ENCODE measurements at places on chromosomes 11 and 22.

GRCh38 chr11:1040428-1041148 lies 4.1 kb upstream of the MUC6 start:
- no peak for DNase-seq

DNA sequence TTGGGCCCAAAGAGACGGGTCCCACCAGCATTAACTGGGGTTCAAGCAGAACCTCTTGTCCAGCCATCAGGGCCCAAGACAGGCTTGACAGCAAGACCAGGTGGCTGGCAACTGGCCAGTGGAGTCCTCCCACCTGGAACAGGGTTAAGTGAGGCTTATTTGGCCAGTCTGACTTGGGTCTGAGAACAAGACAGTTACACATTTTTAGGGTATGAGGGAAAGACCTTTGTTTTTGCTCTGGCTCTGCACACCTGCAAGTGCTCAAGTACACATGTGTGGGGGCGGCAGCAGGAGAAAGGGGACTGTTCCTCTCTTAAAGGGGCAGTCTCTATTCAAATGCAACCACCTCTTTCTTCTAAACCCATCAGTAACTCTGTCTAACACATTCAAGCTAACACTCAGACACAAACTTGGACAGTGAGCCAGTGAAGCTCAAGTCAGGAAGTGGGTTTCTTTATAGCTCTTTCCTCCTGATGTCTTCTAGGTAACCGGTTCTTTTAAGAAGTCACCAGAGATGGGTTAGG lies 116.2 kb downstream of the ETS1 start:
- DNase-seq, result no peak

DNA sequence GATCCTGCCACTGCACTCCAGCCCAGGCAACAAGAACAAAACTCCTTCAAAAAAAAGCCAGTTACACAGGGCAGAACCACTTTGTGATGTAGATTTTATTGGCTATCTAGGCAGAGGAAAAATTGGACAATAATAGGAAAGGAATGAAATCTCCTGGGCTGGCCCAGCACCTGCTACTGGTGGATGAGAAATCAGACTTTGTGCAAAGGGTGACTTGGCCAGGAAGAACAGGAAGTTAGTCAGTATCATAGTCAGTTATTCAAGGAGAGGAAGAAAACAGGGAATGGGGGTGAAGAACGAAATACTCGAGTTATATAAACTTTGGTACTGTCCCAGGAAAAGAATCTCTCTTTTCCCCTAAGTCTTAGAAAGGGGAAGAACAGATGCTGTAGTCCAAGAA lies 11.0 kb upstream of the SPTBN2 start:
- DNase-seq, result no peak

DNA sequence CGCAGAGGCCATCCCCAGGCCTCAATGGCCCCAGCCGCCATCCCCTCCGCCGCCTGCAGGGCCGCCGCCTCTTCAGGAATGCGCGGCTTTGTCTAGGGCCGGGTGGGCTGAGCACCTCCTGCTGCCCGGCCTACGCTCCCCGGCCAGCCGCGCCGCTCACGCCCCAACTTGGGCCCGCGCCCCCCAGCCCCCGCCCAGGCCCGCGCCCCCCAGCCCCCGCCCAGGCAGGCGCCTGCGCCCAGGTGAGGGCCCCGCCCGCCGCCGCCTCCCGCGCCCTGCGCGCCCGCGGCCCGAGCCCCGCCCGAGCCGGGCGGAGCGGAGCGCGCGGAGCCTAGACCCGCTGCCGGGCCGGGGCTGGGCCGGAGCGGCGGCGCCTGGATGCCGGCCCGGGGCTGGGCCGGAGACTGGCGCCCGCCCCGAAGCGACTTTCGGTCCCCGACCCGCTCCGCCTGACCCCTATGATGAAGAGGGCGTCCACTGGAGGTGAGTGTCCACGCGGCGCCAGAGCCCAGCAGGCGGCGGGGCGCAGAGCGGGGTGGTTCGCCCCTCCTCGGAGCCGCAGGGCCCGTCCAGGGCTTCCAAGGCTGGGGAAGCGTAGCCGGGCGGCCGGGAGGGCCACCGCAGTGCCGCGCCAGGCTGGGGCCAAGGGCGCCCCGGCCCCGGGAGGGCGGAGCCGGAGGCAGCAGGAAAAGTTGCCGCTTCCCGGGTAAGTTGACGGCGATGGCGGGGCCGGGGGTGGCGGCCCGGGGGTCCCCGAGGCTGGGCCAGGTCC lies 34.3 kb upstream of the PRODH start:
- DNase-seq, result no peak

DNA sequence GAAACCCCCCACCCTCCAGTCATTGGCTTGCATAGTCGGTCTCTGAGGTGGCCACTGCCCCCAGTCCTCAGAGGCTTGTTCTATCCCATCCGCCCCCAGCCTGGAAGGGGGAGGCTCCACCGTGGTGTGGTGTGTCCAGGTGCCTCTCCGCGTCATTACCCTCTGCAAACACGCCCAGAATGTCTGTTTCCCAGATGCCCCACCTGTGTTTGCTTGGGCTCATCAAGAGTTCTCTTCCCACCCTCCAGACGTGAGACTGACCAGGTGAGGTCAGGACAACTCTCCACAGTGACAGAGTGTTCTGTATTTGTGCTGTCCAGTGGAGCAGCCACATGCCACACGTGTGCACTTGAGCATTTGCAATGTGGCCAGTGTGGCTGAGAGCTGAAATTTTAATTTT lies 24.9 kb downstream of the LRRC10B start:
- no peak for DNase-seq

- DNase-seq, result no peak
These were observed 15.0 kb downstream of the CHST1 start for GRCh38 chr11:45650166-45651095.

DNA sequence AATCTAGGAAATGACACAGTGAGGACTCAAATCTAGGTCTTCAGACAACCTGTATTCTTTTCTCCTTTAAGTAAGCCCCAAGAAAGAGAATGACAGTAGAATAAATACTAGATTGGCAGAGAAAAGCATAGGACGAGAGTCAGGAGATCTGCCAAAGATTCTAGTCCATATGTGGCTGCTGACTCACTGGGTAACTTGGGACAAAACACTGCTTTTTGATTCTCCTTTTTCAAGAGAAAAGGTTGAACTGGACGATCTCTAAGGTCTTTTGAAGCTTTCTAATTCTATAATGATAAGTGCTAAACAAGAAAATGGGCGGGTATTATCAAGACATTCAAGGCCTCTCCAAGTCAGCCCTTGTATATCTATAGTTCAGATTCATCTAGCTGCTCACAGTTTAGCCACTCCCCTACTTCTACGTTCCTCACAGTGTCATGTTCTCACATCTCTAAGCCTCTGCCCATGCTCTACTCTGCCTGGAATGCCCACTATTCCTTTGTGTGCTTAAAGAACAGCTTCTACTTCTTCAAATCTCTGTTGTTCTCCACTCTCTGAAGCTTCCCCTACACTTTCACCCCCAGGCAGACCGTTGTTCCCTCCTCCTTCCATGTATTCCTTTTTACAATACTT lies 53.0 kb downstream of the RELT start:
- no peak for DNase-seq

GRCh38 chr11:31801298-31801702 lies 9.8 kb downstream of the PAX6 start:
- DNase-seq, result no peak

GRCh38 chr11:26860091-26860780 lies 133.7 kb upstream of the FIBIN start:
- no peak for DNase-seq

GRCh38 chr11:70307176-70307575 lies 36.7 kb downstream of the PPFIA1 start:
- no peak for DNase-seq

DNA sequence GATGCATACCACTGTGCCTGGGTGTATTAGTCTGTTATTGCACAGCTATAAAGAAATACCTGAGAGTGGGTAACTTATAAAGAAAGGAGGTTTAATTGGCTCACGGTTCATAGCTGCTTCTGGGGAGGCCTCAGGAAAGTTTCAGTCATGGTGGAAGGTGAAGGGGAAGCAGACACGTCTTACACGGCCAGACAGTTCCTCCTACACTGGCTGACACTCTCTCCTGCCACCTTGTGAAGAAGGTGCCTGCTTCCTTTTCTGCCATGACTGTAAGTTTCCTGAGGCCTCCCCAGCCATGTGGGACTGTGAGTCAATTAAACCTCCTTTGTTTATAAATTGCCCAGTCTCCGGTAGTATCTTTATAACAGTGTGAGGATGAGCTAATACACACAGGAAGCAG lies 33.6 kb upstream of the CD81 start:
- DNase-seq, result no peak

DNA sequence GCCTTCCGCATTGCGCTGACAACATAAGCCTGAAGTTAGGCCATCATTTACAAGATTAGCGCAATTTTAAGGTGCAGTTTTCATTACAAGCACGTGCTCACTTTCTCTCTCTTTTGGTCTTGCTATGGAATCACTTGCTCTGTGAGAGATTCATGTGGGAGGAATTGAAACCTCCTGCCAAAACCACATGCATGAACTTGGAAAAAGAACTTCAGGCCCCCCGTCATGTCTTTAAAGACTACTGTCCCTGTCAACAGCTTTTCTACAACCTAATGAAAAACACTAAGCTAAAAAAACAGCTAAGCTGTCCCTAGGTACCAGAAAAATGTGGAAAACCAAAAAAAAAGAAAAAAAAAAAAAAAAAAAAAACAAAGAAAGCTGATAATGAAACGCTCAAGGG lies 1707.6 kb upstream of the RAG2 start:
- DNase-seq, result no peak

- DNase-seq, result no peak
These were observed 46.2 kb upstream of the A4GALT start for GRCh38 chr22:42766860-42767259.

DNA sequence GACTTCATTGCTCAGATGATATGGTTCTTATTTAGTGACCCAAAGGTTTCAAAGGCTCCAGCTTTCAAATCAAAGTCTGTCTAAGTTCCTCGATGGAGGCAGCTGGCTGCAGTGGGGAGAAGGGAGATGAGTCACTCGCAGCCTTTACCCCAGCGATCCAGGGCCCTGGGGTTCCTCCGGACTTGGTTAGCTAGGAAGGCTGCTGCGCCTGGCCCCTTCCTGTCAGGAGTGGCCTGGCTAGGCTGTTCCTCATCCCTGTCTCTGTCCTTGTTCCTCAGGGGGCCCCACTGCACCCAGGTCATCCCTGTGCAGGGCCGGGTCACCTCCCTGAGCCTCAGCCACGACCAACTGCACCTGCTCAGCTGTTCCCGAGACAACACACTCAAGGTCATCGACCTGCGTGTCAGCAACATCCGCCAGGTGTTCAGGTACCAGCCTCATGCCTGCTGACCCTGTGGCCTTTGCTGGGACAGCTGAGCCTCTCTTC lies 13.9 kb downstream of the ATG16L2 start:
- DNase-seq, result no peak

DNA sequence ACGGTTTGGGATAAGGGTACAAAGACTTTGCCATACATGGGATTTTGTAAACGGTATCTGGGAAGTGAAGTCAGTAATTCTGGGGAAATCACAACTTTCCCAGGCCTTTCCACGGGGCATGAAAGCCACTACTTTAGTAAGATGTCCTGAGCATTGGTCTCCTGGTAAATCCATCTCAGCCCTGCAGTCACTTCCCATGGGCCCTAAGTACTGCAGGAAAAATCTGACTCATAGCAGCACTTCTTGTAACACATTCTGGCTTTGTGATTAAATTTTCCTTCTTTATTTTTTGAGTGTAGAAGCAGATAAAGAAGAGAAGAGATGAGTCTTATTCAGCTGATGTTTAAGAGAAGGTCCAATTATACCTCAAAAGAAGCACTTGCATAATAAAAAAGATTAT lies 67.6 kb downstream of the BLID start:
- no peak for DNase-seq

- DNase-seq, result no peak
These were observed 21.2 kb downstream of the PLAAT3 start for GRCh38 chr11:63592975-63593395.

DNA sequence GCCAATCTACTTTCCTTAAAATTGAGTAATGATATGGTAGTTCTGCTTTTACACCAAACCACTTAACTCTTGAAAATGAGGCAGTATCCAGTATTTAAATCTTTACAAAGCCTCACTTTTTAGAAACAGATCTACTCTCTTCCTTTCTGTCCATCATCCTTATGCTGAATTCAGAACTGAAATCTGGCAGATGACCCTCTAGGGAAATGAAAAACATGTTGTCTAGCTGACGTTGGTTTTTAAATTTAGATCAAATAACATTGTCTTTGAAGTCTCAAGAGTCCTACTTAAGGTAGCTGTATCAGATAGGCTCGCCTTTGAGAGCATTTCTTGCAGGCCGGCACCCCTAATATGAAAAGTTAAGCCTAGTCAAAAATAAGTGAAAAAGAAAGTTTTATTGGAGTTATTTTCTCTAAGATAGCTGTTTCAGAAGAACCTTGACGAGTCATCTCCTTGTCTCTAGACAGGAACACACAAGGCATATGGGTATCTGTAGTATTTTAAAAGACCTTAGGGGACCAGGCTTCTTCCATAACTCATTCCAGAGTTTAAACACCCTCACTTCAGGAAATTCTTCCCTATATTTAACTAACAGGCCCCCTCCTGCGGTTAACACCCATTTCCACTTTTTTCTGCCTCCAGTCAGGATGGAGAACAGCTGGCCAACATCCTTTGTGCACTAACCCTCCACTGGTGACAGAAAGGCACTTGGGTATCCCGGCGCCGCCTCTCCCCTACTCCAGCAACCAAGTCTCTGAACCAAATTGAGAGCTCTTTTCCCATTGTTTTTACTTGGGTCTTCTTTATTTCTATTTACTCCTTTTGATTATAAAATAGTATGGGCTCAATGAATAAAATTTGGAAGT lies 81.2 kb downstream of the WNT11 start:
- no peak for DNase-seq

DNA sequence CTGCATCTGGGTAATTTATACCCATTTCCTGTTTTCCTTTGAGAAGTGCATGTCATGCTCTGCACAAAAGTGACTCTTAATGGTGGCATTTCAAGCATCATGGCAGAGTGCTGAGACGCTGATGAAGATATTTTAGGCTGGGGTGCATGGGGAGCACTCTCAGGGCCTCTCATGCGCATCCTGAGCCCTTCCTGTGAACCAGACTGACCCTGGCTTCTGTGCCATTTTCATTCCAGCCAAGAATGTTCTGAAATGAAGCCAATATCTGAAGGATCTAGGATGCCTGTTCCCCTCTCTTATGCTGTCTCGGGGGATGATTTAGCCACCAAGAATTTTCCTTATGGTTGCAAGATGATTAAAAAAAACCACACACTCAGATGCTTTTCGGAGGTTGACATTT lies 61.5 kb downstream of the MIAT start:
- DNase-seq, result no peak
